Mesothelial cell of epicardium (in vitro differentiated cells): ENCODE measurements at places on chromosomes 5 and 9. TPM values are rescaled to one million over a fixed set of nuclear protein-coding genes. Genes with fewer than 3 reads are reported as not detected.

Gene PTGES
- 28.4 to 30.1 TPM (median 29.6 TPM) in 3 replicates for total RNA-seq

Gene ZBED3
- 25.2 to 26.9 TPM (median 25.8 TPM) in 3 replicates for total RNA-seq

Gene ASPN
- 0.63 to 0.86 TPM (median 0.63 TPM) in 3 replicates for total RNA-seq

Gene ANKRD34B
- 0.09 to 0.14 TPM in 2 of 3 replicates, not detected in the other for total RNA-seq

Gene MEGF10
- 2.8 to 4.1 TPM (median 3.0 TPM) in 3 replicates for total RNA-seq

Gene ENTPD8
- 1.4 to 1.7 TPM (median 1.6 TPM) in 3 replicates for total RNA-seq

Gene TAF11L14
- total RNA-seq: not detected in 3 replicates

Gene NUTM2G
- 0.16 to 0.20 TPM in 2 of 3 replicates, not detected in the other for total RNA-seq

Gene EQTN
- 0.71 to 1.4 TPM (median 1.2 TPM) in 3 replicates for total RNA-seq

Gene LCN9
- 0.97 to 1.7 TPM (median 1.4 TPM) in 3 replicates for total RNA-seq

Gene TIMD4
- total RNA-seq: not detected in 3 replicates

Gene ROR2
- total RNA-seq: 36.7 to 41.0 TPM (median 39.7 TPM) in 3 replicates

Gene CA9
- total RNA-seq: 1.1 to 2.3 TPM (median 1.7 TPM) in 3 replicates

Gene SPINK6
- total RNA-seq: not detected in 3 replicates

Gene DEPDC1B
- 14.6 to 17.0 TPM (median 14.7 TPM) in 3 replicates for total RNA-seq

Gene PPP3R2
- total RNA-seq: 0.34 to 0.38 TPM (median 0.34 TPM) in 3 replicates

Gene C5orf52
- total RNA-seq: not detected in 3 replicates

Gene SPINK13
- not detected in 3 replicates for total RNA-seq

Gene LRRC70
- total RNA-seq: 0.89 to 1.7 TPM (median 1.1 TPM) in 3 replicates

Gene TRIM36
- total RNA-seq: 1.3 to 2.5 TPM (median 1.3 TPM) in 3 replicates

Gene SLC26A2
- total RNA-seq: 15.4 to 16.5 TPM (median 15.9 TPM) in 3 replicates

Gene CDX1
- total RNA-seq: 0.51 to 1.1 TPM (median 0.68 TPM) in 3 replicates

Gene LHX3
- total RNA-seq: not detected in 3 replicates

Gene PCDHB11
- total RNA-seq: 6.1 to 6.6 TPM (median 6.4 TPM) in 3 replicates

Gene CATSPER3
- 1.1 to 1.5 TPM (median 1.4 TPM) in 3 replicates for total RNA-seq

Gene UHRF2
- 55.2 to 62.0 TPM (median 61.2 TPM) in 3 replicates for total RNA-seq

Gene PKN3
- 5.2 to 6.6 TPM (median 5.9 TPM) in 3 replicates for total RNA-seq

Gene TBC1D9B
- 131 to 139 TPM (median 139 TPM) in 3 replicates for total RNA-seq

Gene SV2C
- 0.02 to 0.18 TPM (median 0.05 TPM) in 3 replicates for total RNA-seq

Gene GRXCR2
- total RNA-seq: not detected in 3 replicates

Gene MSANTD3
- 34.7 to 36.6 TPM (median 35.4 TPM) in 3 replicates for total RNA-seq

Gene OR1J2
- not detected in 3 replicates for total RNA-seq

Gene PCAT7
- 18.5 to 19.0 TPM (median 18.8 TPM) in 3 replicates for total RNA-seq

Gene LCN2
- total RNA-seq: not detected in 3 replicates

Gene ALG2
- total RNA-seq: 28.6 to 31.2 TPM (median 29.6 TPM) in 3 replicates

Gene CARD6
- total RNA-seq: 1.3 to 1.5 TPM (median 1.4 TPM) in 3 replicates

Gene PCDHA8
- 4.5 to 5.4 TPM (median 4.7 TPM) in 3 replicates for total RNA-seq

Gene FAM240B
- total RNA-seq: not detected in 3 replicates

Gene EMB
- 15.7 to 18.4 TPM (median 17.7 TPM) in 3 replicates for total RNA-seq

Gene PRR7
- total RNA-seq: 5.3 to 5.9 TPM (median 5.7 TPM) in 3 replicates

Gene IGFBPL1
- 0.27 to 0.34 TPM in 2 of 3 replicates, not detected in the other for total RNA-seq
